Gastroesophageal sphincter (tissue), 4 donors: ENCODE measurements at places on chromosomes 6 and 20. TPM values are rescaled to one million over a fixed set of nuclear protein-coding genes. Genes with fewer than 3 reads are reported as not detected.
A peak's percentile ranks its signal among the peaks of the same experiment; 100 is the strongest.

GRCh38 chr6:72963946-72964345 lies 261.4 kb downstream of the KHDC1L start:
- no peak for ATAC-seq

- ATAC-seq = no peak
Measured at GRCh38 chr6:55014321-55015088, 159.8 kb upstream of the HCRTR2 start.

GRCh38 chr6:75449630-75450206 lies 43.9 kb downstream of the FILIP1 start:
- no peak for ATAC-seq

POPDC3 gene
- not detected for total RNA-seq

- ATAC-seq = peak; percentile 14
Measured at GRCh38 chr20:17570347-17571152, 675 bp downstream of the DSTN start.

DNA sequence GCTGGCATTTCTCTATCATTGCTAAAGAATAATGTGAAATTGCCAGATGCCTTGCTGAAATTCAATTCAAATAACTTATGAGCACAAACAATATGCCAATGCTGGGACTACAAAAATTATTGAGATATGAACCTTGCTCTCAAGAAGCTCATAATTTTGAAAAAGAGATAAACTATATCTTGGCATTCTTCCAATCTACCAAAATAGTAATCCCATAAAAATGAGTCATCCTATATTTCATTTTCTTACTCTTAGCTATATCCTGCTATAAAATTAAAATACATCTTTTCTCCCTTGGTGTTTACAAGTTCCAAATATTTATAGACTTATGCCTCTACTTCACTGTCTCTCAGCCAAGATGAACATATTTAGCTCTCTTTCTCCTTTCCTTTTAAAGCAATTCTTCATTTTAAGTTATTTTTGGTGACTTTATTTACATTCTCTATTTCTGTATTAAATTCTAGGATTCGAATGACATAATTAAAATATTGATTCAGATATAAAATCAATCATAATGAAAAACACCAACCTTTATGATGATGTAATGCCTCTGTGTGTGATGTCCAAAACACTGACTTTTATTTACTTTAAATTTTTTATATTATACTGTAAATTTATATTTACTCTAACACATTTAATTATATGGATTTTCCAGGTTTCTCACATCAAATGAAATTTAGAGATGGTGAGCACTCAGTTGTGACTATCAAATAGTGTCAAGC lies 152.6 kb downstream of the CDK19 start:
- no peak for ATAC-seq

- ATAC-seq = no peak
Measured at GRCh38 chr6:77430504-77430903, 32.8 kb downstream of the HTR1B start.

DNA sequence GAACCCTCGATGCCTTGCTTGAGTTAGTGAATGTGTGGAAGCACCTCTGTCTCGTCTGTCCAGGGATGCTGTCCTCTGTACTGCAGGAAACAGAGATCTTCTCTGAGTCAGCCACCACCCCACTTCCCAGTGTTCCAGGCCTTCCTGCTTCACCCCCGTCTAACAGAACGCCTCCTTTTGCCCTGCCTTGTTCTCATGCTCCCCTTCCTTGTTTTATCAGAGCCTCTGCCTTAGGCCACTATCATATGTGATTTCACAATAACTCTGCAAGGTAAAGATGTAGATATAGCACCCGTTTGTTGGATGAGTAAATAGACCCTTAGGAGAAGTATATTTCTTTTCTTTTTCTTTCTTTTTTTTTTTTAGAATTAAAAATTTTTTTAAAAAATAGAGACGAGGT lies 106.7 kb upstream of the CLDN20 start:
- ATAC-seq = no peak

DNA sequence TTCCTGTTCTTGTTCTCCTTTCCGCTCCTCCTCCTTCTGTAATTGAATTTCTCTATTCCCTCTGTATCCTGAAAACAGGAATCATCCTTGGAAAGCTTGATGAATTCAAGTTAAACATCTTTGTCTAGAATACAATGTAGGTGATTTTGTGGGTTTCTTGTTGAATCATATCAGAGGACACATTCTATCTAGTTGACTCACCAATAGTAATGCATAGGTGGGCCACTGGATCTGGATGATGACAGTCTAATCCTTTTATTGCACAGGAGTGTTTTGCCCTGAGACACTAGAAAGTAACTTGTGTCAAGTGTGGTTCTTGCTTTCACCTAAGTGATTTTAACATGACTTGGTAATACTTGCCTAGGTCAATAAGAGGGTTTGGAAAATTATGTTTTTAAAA lies 164.3 kb downstream of the RFPL4B start:
- ATAC-seq = no peak

EYA2 gene
- 4.1 TPM for total RNA-seq

GSTA2 gene
- not detected for total RNA-seq

GRCh38 chr6:149236589-149236988 lies 80.9 kb upstream of the TAB2 start:
- ATAC-seq = no peak

C6orf118 gene
- total RNA-seq = not detected

GRCh38 chr20:62477669-62478455 lies 2.1 kb upstream of the GATA5 start:
- no peak for ATAC-seq

GJA10 gene
- not detected for total RNA-seq

DNA sequence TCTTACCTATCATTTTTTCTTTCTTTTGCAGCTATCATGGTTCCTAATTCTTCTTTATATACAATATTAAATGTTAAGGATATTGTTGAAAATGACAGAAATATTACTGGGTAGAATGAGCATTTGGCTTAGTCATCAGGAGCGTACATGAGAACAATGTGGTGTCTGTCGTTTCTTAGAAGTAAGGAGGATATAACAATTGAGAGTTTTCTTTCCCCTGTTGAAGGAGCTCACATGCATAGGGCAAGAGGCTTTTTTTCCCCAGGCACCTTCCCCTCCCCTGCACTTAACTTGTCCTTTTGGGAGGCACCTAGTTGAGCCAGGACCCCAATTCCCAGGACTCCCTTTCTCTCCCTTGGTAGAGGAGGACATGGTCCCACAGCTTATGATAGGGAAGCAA lies 25.0 kb downstream of the MC3R start:
- no peak for ATAC-seq

GRCh38 chr6:163457637-163458561 lies 43.4 kb downstream of the QKI start:
- peak; percentile 93 for ATAC-seq

PHACTR3 gene
- total RNA-seq = 0.54 TPM

DNA sequence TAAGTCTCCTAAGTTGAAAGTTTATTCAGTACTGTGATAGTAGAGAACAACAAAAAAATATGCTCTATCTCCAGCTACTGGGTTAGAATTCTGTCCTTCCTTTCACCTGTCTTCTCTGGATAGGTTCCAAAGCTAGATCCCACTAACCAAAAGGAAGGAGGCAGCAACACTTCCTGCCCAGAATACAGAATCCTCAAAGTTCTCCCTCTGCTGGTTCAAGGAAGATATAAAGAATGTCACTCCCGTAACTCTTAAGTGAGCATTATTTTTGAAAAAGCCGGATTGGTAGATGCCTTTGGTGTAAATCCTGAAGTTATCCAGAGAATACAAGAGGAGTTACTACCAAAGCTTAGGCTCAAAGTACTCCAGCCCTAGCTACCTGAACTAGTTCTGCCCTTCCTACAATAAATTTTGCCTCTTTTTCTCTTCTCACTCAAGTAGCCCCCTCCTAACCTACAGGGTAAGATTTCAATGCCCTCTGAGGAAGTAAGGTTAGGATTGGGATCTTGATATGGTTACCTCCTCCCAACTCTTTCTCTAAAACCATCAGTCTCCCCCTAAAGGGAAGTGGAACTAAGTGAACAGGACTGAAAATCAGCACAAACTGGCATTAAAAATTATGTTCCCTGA lies 26.0 kb upstream of the CRIP3 start:
- ATAC-seq = peak; percentile 68

IRAK1BP1 gene
- 6.1 TPM for total RNA-seq

- ATAC-seq = no peak
Measured at GRCh38 chr6:101236709-101237108, 156.8 kb upstream of the GRIK2 start.

GRCh38 chr6:152087096-152087495 lies 279.6 kb downstream of the ESR1 start:
- no peak for ATAC-seq

DNA sequence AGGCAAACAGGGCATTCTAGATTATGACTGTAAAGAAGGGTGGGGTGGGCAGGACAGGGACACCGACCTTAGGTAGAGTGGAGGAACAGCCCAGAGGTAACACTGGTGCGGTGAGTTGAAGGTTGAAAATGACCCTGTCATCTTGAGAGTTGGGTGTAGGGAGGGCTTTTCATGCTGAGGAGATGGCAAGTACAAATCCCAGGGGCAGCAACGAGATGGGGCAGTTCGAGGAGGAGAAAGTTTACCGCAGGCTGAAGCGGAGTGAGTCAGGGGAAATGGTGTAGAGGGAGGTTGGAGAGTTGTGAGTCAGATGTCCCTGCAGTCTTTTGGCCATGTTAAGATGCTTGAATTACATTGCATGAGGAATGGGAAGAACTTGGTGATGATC lies 101.1 kb downstream of the HIVEP1 start:
- ATAC-seq = no peak

PNPLA1 gene
- total RNA-seq = not detected

DNA sequence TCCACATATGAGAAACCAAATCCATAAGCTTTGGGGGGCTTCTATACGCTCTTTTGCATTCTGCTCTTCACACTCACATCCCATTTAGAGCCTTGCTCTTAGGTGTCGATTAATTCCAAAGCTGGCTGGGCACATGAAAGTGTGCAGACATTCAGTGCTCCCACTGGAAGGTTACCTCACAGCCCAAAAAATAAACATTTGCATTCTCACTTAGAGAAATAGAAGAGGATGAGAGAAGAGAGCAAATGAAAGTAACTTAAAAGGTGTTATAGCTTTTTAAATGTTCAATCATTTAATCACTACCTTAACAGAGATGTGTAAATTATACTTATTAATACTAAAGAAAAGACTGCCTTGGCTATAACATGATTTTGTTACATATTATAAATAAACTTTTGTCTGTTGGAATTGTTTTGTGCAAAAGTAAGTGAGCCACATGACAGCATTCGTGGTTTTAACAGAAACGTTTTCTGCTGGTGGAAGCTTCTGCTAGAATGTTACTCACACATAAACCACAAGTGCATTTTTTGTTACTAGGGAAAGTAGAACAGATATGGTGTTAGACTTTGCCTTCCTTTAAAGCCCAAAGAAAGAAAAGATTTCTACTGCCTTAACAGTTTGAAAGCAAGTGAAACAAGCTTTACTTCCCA lies 116.7 kb downstream of the SIM1 start:
- no peak for ATAC-seq

MACROD2 gene
- 12.1 TPM for total RNA-seq

DNA sequence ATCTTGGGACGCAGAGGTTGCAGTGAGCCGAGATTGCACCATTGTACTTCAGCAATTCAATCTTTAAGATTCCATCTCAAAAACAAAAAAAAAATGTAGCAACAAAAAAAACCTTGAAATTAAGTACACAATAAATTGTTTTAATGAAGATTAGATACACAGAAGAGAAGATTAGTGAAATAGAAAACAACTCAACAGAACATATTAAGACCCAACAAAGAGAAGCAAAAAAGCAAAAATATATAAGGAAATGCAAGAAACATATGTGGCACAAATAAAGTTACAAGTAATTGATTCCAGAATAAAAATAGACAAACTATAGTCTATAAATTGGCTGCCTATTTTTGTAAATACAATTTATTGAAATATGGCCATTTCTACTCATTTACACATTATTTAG lies 445.2 kb downstream of the EPM2A start:
- no peak for ATAC-seq

DNA sequence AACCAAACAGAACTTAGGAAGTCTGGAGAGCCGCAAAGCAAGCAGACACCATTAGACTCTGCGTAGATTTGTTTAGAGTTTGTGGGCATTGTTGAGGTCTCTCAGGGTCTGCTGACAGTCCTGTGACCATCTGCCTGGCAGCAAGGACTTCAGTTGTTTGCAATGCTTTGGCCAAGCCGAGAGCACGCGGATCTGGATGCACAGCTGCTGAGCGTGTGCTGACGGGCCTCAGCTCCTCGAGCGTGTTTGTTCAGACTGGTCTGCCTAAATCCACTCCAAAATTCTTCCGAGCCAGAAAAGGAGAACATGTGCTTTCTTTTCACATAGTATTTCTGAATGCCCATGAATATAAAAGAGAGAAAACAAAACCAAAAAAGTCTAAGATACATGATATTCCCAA lies 159.0 kb downstream of the ZNF217 start:
- no peak for ATAC-seq

DNA sequence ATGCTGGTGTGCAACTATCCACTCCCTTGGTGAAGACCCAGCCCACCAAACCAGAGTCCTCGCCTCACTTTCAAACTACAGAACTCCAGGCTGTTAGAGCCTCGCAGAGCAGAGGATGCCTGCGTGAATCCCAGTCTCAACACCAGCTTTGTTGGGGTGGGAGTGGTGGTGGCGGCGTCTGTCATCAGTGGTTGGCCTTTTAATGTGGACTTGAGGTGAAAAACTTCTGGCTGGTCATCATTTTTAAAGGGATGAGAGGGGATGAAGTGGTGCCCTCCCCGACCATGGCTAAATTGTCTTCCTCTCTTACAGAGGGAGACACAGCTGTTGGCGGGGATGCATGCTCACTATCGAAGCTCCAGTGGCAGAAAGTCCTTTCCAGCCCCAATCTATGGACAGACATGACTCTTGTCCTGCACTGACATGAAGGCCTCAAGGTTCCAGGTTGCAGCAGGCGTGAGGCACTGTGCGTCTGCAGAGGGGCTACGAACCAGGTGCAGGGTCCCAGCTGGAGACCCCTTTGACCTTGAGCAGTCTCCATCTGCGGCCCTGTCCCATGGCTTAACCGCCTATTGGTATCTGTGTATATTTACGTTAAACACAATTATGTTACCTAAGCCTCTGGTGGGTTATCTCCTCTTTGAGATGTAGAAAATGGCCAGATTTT lies 54.9 kb downstream of the EZR start:
- ATAC-seq = no peak

DNA sequence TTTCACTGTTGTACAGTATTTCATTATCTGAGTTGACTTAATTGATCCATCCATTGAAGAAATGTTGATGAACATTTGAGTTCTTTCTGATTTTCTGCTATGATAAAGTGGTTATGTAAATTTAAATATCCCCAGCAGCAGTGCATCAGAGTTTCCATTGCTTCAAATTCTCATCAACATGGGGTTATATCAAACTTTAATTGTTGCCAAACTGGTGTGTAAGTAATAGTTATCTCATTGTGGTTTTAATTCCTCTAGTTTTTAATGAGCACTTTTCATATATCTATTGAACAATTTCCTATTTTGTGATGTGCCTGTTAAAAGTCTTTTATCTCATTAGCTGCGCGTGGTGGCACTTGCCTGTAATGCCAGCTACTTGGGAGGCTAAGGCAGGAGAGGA lies 18.1 kb downstream of the ZNFX1 start:
- no peak for ATAC-seq

C6orf58 gene
- total RNA-seq = not detected

- no peak for ATAC-seq
Measured at GRCh38 chr20:7113577-7114466, 346.3 kb downstream of the BMP2 start.

- no peak for ATAC-seq
Measured at GRCh38 chr6:13695252-13695651, 16.4 kb downstream of the RANBP9 start.
